Stimulated activated naive CD4-positive, alpha-beta T cell (primary cell): ENCODE measurements at places on chromosomes 12 and 14.

DNA sequence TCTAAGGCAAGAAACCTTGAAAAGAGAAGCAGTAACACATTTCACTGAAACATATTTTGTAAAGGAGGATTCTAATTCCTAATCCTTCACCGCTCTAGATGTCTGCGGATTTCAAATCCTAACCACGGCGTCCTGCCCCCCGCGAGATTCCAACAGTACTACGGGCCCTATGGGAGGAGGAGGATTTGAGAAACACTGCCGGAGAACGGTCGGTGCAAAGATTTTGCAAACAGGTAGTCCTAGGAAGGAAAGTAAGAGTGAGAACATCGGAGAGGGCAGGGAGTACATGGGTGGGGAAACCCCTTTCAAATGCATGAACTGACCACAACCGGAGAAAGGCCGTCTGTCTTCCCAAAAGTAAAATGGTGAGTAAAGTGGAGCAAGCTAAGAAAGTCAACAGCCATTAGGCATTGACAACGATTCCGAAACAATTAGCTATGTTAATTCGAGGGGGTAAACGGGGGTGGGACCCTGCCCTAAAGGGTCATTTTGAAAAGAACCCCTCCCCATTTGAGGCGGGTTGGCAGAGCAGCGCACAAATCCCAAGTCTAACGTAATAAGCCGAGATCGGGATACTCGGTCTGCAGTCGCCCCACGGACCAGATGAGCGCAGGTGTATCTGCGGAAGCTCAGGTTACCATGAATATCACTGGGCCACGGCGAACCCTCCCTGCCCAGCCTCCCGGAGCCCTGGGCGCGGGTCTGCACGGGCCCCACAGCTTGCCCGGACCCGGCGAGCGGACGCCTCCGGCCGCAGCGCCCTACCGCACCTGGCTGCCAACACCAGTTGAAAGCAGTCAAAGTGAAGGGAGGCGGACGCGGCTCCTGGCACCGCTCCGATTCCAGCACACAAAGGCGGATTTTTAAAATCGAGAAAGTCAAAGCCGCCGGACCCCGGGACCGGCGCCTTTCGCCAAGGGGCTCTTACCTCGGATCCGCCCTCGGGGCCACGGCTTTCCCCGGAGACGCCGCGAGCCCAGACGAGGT is 662 bp downstream of the EPS8 start:
- no peak for DNase-seq

- DNase-seq: no peak
These were observed 64.2 kb upstream of the PYGL start for GRCh38 chr14:51008446-51008845.

- no peak for DNase-seq
These were observed 55.9 kb downstream of the AACS start for GRCh38 chr12:125121106-125121505.

DNA sequence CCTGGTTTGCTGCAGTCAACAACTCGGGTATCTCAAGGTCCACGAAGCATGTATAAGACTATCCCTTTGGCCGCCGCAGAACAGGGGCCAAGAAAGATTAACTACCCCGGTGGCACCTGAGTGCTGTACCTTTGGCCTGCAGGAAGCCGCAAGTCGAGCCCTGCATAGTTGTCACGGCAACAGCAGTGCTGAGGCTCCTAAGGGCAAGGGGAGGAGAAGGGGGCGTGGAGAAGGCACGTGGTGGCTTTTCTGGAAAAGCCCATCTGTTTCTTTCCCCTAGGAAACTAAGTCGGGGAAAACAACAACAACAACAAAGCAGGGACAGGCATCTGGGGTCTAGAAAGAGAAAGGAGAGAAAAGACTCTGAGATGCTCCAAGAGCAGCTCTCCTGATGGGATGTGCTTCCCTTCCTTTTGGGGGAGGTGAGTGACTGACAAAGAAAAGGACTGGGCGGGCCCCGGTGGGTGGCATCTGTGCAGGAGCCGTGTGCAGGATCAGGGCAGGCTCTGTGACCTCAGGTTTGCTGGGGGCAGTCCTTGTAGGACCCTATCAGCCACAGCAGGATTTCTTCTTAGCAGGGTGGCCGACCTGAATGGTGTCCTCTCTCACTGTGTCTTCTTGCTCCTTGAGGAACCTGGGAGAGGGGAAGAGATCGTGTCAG is 123.9 kb downstream of the PRMT8 start:
- no peak for DNase-seq

DNA sequence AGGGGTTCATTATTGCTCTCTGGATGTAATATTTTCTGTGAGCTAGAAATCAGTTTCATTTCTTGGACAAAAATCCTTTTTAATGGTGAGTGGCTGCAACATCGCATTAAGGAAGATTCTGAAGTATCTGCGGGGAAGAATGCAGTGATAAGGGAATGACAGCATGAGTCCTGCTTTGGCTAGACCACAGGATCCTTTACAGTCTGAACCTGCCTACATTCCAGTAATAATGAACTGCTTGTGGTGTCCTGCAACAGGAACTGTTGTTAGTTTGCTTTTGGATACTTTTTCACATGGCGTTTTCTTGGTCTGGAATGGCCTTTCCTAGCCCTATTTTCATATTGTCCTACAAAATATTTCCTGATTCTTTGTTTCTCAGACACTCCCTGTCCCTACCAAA is 15.7 kb downstream of the MDM2 start:
- no peak for DNase-seq

- DNase-seq: no peak
These were observed 252.3 kb downstream of the EFCAB11 start for GRCh38 chr14:89702073-89702875.

- DNase-seq: no peak
These were observed 74.9 kb downstream of the TESC start for GRCh38 chr12:117023998-117024960.

DNA sequence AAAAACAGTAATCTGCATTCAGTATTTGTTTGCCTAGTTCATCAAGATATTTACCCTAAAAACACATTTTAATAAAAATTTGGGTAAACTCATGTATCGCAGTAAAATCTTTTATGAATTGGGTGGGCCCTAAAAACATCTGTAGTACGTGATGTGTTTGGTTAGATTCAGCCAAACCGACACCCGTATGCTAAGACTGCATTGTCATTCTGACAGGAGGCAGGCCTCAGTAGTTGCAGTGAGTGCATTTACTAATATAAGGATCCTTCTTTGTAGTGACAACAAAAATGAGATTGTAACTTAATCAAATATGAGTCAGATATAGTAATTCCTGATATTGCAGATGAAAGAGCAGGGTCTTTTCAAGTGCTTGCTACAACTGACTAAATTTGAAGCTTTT is 191.8 kb downstream of the SLC16A7 start:
- no peak for DNase-seq

DNA sequence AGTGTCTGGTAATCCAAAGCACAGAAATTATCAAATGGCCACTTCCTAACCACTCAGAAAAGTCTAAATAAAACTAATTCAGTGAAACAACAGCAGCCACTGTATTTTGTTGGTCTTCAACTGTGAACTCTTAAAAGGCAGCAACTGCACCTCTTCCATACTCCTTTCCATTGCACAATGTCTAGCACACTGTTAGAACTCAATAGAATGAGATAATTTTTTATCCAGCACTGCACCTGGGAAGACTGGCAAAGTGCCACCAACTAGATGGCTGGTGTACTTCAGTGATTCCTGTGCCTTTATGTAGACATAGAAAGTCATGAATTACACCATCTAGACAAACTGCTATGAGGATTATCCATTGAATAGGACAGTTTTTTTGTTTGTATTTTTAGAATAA is 26.2 kb downstream of the LGR5 start:
- no peak for DNase-seq

DNA sequence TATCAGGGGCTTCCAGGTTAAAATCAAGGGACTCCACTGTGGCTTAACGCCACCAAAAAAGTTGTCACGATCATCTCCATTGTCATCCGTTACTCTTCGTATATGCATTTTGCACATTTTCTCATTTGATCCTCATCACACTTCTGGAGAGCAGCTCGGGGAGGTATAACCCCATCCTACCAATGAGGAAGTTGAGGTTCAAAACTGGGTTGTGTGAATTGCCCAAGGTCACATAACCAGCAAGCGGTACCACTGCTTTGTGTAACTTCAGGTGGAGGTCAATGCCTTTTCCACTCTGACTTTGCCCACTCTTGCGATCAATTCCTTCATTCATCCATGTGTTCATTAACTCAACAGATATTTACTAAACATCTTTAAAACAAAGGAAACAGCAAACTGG is 71.1 kb upstream of the CCND2 start:
- DNase-seq: no peak

DNA sequence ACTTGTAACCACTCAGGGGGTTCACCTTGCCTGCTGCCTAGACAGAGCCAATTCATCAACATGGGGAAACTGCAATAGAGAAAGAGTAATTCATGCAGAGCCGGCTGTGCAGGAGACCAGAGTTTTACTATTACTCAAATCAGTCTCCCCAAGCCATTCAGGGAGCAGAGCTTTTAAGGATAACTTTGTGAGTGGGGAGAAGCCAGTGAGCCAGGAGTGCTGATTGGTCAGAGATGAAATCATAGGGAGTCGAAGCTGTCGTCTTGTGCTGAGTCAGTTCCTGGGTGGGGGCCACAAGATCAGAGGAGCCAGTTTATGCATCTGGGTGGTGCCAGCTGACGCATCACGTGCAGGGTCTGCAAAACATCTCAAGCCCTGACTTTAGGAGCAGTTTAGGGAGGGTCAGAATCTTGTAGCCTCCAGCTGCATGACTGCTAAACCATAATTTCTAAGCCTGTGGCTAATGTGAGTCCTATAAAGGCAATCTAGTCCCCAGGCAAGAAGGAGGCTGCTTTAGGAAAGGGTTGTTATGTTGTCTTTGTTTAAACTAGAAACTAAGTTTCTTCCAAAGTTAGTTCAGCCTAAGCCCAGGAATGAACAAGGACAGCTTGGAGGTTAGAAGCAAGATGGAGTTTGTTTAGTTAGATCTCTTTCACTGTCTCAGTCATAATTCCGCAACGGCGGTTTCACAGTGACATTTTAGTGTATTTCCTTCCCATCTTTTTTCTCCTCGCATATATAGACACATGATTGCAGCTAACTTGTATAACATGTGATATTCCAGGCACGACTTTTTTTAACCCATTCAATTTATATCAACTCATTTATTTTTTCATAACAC is 68.9 kb upstream of the NCOR2 start:
- peak; percentile 13 for DNase-seq

DNA sequence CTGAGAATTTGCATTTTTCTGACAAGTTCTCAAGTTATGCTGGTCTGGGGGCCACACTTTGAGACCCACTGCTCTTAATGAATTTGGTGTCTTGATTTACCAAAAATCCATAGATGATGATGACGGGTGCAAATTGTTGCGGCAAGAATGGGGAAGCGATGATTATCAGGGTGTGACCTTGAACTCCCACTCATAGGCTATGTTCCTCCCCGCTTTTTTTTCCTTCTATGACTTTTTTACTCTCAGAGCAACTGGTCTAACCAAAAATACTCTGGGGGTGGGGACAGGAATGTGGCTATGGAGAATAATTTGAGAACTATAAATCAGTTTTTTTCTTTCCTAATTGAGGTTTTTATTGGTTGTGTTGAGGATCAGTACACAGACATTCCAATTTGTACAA is 83.6 kb downstream of the PPFIBP1 start:
- DNase-seq: no peak

- no peak for DNase-seq
These were observed 135.7 kb upstream of the RTL1 start for GRCh38 chr14:101039031-101039754.

- peak; percentile 23 for DNase-seq
These were observed 72.4 kb downstream of the TTC9 start for GRCh38 chr14:70714055-70714550.

- DNase-seq: no peak
These were observed 2.9 kb upstream of the SBNO1 start for GRCh38 chr12:123367511-123367910.

DNA sequence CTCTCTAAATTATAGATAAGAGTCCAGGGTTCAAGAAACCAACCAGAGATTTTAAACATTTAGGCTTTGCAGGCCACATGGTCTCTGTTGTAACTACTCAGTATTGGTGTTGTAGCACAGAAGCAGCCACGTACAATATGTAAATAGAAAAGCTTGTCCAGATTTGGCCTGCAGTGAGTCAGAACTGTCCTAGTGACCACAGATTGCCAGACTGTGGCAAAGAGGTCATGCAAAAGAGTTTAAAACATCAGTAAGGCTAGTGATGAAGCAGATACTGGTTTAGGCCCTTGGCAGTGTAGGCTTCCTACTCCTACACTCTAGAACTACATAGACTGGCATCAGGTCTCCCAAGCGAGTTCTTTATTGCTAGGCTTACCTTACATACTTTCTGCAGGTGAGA is 117.6 kb upstream of the GARIN6 start:
- no peak for DNase-seq

- DNase-seq: no peak
These were observed 87.3 kb downstream of the EMP1 start for GRCh38 chr12:13283867-13284266.

DNA sequence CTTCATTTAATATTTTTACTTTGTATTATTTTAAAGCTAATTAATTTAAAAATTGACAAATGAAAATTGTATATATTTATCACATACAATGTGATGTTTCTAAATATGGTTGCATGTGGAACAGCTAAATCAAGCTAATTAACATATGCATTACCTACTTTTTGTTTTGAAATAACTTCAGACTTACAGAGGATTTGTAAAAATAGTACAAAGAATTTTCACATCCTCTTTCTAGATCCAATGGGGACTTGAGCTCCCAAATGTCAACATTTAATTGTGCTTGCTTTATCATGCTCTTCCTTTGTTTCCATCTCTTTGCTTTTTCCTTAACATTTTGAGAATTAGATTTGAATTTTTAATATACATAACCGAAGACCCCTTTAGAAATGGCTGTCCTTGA is 6.6 kb downstream of the DCD start:
- DNase-seq: no peak

DNA sequence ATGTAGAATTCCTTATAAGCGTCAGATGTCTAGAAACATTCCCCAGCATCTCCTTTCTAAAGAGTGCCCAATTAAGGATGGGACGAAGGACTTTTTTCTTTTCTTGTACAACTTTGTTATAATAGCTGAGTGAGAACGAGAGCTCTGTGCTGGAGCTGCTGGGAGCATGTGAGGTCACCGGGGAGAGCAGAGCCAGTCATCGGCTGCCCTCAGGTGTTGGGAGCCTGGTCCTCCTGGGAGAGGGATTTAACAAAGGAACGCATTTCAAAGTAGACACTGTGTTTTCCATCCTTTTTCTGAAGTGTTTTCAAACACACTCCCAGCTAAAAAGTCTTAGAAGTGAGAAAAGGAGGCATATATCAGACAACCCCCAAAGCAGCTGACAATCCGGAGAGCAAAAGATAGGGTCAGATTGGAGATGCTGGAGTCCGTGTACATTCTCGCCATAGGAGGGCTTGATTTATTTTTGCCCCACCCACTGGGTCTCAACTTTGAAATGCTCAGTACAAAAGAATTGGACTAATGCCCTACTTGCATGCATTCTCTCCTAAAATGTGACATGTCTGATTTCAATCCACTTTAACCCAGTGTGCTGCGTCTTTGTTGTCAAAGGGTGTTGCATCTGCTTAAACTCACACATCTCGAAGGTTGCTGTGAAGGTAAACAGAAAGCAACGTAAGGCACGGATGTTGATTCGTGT is 50.8 kb upstream of the PIWIL1 start:
- DNase-seq: no peak
